ENCODE measurements at places on chromosomes 16 and 17. TPM values are rescaled to one million over a fixed set of nuclear protein-coding genes. Genes with fewer than 3 reads are reported as not detected.

The WIPI1 gene
- total RNA-seq: 37.6 TPM

The HEATR9 gene
- not detected for total RNA-seq

The VMP1 gene
- 128 TPM for total RNA-seq

The KCNJ12 gene
- 14.6 TPM for total RNA-seq

The LCAT gene
- 4.2 TPM for total RNA-seq

The USP6 gene
- 3.7 TPM for total RNA-seq

The CACNG3 gene
- not detected for total RNA-seq

The TNFRSF17 gene
- total RNA-seq: not detected

The MT3 gene
- 1.0 TPM for total RNA-seq
